ENCODE measurements at places on chromosomes 1 and 21. TPM values are rescaled to one million over a fixed set of nuclear protein-coding genes. Genes with fewer than 3 reads are reported as not detected.
A peak's percentile ranks its signal among the peaks of the same experiment; 100 is the strongest.

- no peaks in the 10 kb centered on the region for H3K4me1 ChIP-seq
- H3K36me3 ChIP-seq: no peaks in the 10 kb centered on the region
- no peak overlapping the region for H3K4me3 ChIP-seq
These were observed 114.5 kb downstream of the CRYAA start for GRCh38 chr21:43283136-43283924.

- H3K4me1 ChIP-seq: no peaks in the 10 kb centered on the region
- H3K4me3 ChIP-seq: no peak overlapping the region
- no peaks in the 10 kb centered on the region for H3K36me3 ChIP-seq
- H3K27ac ChIP-seq: no peak overlapping the region
- no peaks in the 10 kb centered on the region for H3K27me3 ChIP-seq
- no peak for DNase-seq
These were observed 33.1 kb downstream of the KIAA0319L start for GRCh38 chr1:35524106-35524505.

DNA sequence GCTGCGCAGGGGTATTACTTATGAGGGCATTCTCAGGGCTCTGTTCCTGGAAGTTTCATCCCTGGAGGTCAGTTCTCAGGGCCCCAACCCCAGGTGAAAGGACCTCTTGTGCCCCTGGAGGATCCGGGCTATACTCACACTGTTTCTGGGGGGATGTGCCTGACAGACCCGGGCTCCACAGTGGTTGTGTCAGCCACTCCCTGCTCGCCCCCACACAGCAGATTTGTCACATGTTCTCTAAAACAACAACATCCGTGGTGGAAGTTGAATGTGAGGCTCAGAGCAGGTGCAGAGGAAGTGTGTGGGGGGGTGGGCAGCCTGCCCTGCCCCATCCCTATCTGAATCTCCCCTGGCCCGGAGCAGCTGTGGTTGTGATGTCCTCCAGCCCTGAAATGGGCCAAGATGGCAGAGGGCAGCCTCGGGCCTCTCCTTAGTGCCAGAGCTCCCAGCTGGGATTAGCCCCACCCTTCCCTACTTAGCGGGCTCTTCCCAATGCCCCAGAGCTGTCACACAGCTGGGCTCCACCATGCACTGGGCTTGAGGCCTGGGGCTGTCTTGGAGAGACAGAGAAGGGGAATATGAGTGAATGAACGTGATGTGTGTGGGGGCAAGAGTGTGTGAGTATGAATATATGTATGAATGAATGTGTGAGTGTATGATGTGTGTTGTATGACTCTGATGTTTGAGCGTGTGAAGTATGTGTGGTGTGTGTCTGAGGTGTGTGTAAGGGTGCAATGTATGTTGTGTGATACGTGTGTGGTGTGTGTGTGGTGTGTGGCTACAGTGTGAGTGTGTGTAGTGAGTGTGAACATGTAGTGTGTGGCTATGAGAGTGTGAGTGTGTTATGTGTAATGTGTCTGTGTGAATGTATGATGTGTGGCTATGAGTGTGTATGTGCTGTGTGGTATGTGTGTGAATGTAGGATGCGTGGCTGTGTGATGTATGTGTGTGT, 1.5 kb upstream of the FCMR start:
- DNase-seq: no peak
- no peaks in the 10 kb centered on the region for H3K4me1 ChIP-seq
- no peaks in the 10 kb centered on the region for H3K27me3 ChIP-seq
- no peak overlapping the region for H3K4me3 ChIP-seq
- H3K27ac ChIP-seq: no peak overlapping the region

RPTN gene
- total RNA-seq: 0.36 TPM

GRCh38 chr1:69129538-69129937, 438.2 kb upstream of the LRRC7 start:
- no peak for DNase-seq
- H3K27me3 ChIP-seq: no peaks in the 10 kb centered on the region
- no peak overlapping the region for H3K4me3 ChIP-seq
- H3K4me1 ChIP-seq: no peaks in the 10 kb centered on the region
- no peaks in the 10 kb centered on the region for H3K36me3 ChIP-seq

DNA sequence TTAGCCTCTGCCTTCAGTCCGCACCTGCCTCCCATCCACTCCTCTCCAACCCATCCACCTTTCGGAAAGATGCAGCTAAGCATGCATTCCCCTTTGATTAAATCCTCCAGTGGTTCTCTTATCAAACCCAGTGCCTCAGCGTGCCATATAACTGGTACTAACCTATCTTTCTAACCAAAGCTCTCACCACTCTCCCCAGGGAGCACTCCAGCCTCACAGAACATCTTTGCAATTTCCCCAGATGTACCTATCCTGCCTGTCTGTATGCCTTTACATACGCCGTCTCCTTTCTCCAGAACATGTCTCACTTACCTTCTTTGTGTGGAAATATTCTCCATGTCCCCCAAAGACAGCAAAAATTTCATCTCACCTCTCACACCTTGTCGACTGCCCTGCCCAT, 80.0 kb downstream of the SLC25A24 start:
- H3K36me3 ChIP-seq: no peaks in the 10 kb centered on the region
- H3K4me3 ChIP-seq: no peak overlapping the region
- H3K27ac ChIP-seq: no peak overlapping the region

CRABP2 gene
- 9.1 TPM for total RNA-seq

FGGY gene
- 24.6 TPM for total RNA-seq

S100B gene
- total RNA-seq: 0.29 TPM

OR10X1 gene
- total RNA-seq: not detected

GRCh38 chr1:232556351-232556750, 73.6 kb downstream of the SIPA1L2 start:
- H3K27me3 ChIP-seq: no peaks in the 10 kb centered on the region
- peaks cover 9% of the 10 kb centered on the region for H3K4me1 ChIP-seq
- H3K36me3 ChIP-seq: no peaks in the 10 kb centered on the region
- H3K27ac ChIP-seq: no peak overlapping the region
- H3K4me3 ChIP-seq: no peak overlapping the region

DNA sequence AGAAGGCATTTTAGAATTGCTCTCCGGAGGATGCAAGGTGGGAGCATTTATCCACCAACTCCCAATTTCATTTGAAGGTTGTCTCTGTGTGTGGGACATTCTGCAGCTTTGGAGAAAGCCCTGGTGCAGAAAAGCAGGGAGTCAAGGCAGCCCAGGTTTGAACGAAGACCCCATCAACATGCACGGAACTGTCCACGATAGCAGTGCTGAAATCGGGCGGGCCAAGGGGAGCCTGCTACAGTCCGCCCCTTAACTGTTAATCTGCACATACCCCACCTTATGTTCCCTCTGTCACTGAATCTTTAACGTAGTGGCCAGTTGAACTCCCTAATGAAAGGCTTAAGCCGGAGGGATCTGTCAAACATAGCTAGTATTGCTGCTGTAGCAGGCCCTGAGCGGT, 68.8 kb upstream of the C1orf174 start:
- no peaks in the 10 kb centered on the region for H3K4me1 ChIP-seq
- H3K27ac ChIP-seq: no peak overlapping the region
- no peak for DNase-seq
- no peaks in the 10 kb centered on the region for H3K27me3 ChIP-seq

- no peak overlapping the region for H3K27ac ChIP-seq
- peaks cover 4% of the 10 kb centered on the region for H3K36me3 ChIP-seq
- DNase-seq: no peak
- no peak overlapping the region for H3K4me3 ChIP-seq
- no peaks in the 10 kb centered on the region for H3K4me1 ChIP-seq
- no peaks in the 10 kb centered on the region for H3K27me3 ChIP-seq
These were observed 80.0 kb upstream of the CNTN2 start for GRCh38 chr1:204962742-204963632.

GRCh38 chr1:226201029-226201593, 14.6 kb upstream of the ACBD3 start:
- DNase-seq: no peak
- H3K27me3 ChIP-seq: peaks cover 3% of the 10 kb centered on the region
- no peaks in the 10 kb centered on the region for H3K4me1 ChIP-seq
- H3K36me3 ChIP-seq: no peaks in the 10 kb centered on the region
- no peak overlapping the region for H3K27ac ChIP-seq

DNA sequence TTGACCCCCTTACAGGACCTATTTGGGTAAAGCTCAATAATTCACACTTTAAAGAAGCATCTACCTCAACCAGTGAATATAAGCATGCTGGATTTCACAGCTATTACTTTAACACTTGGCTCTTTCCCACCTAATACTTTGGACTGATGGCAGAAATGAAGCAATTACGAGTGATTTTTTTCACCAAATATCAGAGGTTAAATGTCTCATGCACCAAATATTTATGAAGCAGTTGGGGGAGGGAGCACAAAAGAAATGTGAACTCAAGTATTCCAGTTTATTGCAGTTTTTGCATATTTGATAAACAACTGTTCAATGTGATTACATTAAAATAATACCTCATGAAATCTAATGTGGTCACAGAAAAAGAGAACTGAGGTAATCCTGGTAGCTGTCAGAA, 223.6 kb downstream of the LRRC7 start:
- H3K27me3 ChIP-seq: no peaks in the 10 kb centered on the region
- H3K4me1 ChIP-seq: no peaks in the 10 kb centered on the region
- no peak overlapping the region for H3K4me3 ChIP-seq

SAMD11 gene
- total RNA-seq: 7.7 TPM

OR2M3 gene
- total RNA-seq: not detected

DNA sequence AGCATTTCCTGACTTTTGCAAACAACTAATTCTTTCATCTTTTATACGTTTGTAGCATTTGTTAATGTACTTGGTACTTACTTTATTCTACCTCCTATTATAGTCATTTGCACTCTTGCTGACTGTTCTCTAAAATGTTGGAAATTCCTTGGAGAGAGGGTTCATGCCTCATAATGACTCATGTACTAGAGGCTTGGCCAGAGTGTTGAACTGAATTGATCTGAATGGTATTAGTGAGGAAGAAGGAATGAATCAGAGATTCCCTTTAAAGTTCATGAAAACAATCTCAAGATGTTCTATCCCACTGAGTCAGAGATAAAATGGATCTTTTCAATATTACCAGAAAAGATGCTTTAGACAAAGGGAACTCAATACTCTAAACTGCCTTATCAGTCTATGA, 383.4 kb downstream of the SEC16B start:
- H3K4me3 ChIP-seq: no peak overlapping the region
- H3K4me1 ChIP-seq: peaks cover 18% of the 10 kb centered on the region
- DNase-seq: peak; percentile 66
- no peak overlapping the region for H3K27ac ChIP-seq
- H3K27me3 ChIP-seq: no peaks in the 10 kb centered on the region
- no peaks in the 10 kb centered on the region for H3K36me3 ChIP-seq

GRCh38 chr1:240237305-240237721, 145.6 kb downstream of the FMN2 start:
- no peaks in the 10 kb centered on the region for H3K27me3 ChIP-seq
- peak; percentile 67 for DNase-seq
- peak overlapping the region; percentile 82 for H3K27ac ChIP-seq
- H3K4me1 ChIP-seq: peaks cover 48% of the 10 kb centered on the region

ANGPTL3 gene
- under 0.01 TPM for total RNA-seq

DNA sequence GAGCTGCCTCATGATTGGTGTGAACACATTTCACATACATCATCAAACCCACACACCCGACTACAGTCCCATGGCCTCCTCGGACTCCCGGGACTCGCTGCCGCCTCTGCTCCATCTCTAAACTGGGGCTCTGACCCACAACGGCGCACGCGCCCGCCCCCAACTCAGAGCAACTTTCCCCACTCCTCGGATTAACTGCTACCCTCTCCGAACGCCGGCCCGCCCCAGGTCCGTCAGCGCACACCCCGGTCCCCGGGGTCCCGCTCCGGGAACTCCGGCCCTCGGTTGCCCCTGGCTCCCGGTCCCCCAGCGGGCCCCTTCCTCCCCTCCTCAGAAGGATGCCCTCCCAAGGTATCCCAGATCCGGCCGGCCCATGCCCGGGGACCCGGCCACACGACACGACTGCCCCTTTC, 740 bp downstream of the DSTYK start:
- peak overlapping the region; percentile 98 for H3K4me3 ChIP-seq
- H3K27ac ChIP-seq: peak overlapping the region; percentile 91
- DNase-seq: peak; percentile 90
- no peaks in the 10 kb centered on the region for H3K36me3 ChIP-seq
- H3K4me1 ChIP-seq: peaks cover 11% of the 10 kb centered on the region
- H3K27me3 ChIP-seq: no peaks in the 10 kb centered on the region

- peak overlapping the region; percentile 28 for H3K4me3 ChIP-seq
- H3K4me1 ChIP-seq: peaks cover 32% of the 10 kb centered on the region
- H3K27me3 ChIP-seq: no peaks in the 10 kb centered on the region
- H3K27ac ChIP-seq: peak overlapping the region; percentile 83
- H3K36me3 ChIP-seq: peaks cover 35% of the 10 kb centered on the region
- DNase-seq: peak; percentile 96
These were observed 34.7 kb downstream of the MEF2D start for GRCh38 chr1:156465747-156466365.

DNA sequence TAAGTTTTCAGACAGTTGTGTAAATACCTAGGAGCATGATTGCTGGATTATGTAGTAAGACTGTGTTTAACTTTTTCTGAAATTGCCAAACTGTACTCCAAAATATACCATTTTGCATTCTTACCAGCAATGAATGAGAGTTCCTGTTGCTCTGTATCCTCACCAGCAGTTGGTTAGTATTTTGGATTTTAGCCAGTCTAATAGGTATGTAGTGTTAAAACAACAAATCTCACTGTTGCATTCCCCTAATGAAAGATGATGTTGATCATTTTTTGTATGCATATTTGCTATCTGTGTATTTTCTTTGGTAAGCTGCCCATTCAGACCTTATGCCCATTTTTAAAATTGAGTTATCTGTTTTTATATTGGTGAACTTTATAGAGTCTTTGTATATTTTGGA, 89.9 kb downstream of the RASAL2 start:
- H3K4me3 ChIP-seq: no peak overlapping the region
- DNase-seq: no peak
- H3K4me1 ChIP-seq: no peaks in the 10 kb centered on the region
- no peaks in the 10 kb centered on the region for H3K27me3 ChIP-seq
- H3K27ac ChIP-seq: no peak overlapping the region
- H3K36me3 ChIP-seq: no peaks in the 10 kb centered on the region

MSH4 gene
- under 0.01 TPM for total RNA-seq

All from osteoblast (primary cell).